Urothelium cell line (cell line): ENCODE measurements at places on chromosomes 7 and 10.
A peak's percentile ranks its signal among the peaks of the same experiment; 100 is the strongest.

GRCh38 chr7:98933321-98933720 lies 55.0 kb downstream of the TRRAP start:
- no peak for DNase-seq

DNA sequence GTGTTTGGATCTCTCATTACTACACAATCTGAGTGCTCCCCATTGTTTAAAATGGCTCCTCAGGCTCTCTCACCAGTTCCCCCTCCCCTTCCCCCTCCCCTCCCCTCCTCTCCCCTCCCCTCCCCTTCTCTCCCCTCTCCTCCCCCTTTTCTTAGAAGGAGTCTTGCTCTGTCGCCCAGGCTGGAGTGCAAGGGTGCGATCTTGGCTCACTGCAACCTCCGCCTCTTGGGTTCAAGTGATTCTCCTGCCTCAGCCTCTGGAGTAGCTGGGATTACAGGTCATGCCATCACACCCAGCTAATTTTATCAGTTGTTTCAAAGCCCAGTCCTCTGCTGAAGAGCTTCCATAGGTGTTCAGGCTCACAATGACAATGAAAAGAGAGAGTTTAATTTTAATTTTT lies 3.6 kb upstream of the CCAR1 start:
- DNase-seq: no peak

DNA sequence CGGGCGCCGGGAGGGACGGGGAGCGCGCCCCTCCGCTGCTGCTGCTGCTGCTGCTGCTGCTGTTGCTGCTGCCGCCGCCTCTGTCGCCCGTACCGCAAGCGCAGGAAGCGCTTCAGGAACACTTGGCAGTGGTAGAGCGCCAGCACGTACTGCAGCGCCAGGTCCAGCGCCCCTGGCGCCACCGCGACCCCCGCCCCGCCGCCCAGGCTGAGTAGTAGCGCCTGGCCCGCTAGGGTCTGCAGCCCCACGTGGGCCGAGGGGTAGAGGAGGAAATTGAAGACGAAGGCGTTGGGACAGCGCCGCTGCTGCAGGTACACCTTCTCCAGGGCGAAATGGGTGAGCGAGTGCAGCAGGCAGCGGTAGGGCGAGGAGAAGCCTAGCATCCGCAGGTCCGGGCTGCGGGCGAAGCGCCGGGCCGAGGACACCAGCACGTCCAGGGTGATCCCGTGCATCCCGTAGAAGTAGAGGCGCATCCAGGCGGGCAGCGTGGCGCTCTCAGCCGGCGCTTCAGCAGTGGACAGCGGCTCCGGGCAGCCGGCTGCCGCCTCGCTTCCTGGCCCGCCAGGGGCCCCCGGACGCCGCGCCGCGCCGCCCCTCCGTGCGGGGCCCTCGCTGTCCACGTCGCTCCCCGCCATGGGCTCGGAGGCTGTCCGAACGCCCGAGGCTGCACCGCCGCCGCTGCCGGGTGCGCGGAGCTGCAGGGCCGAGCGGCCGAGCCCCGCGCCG lies at the start of gene TMEM229A:
TMEM229A (minus strand) TSS at position 699 of the 726 bp plus-strand sequence; CDS start at position 635, 64 bp downstream.
- peak; percentile 29 for DNase-seq

GRCh38 chr10:2618690-2619089 lies 448.7 kb upstream of the PFKP start:
- no peak for DNase-seq

GRCh38 chr7:76352193-76352592 lies 6.6 kb downstream of the YWHAG start:
- DNase-seq: no peak

- no peak for DNase-seq
Measured at GRCh38 chr7:39894904-39895303, 55.2 kb upstream of the CDK13 start.

DNA sequence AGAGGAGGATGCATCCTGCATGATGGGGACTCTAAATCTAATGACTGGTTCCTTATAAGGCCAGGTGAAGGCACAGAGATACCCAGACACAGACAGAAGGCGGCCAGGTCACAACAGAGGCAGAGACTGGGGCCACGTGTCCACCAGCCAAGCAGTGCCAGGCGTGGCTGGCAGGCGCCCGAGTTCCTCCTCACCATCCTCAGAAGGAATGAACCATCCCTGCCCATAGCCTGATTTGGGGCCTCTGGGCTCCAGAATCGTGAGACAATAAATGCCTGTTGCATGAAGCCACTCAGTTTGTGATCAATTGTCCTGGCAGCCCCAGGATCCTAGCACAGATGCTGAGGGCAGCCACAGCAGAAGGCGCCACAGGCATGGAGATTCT lies 69.0 kb upstream of the TNRC18 start:
- no peak for DNase-seq

DNA sequence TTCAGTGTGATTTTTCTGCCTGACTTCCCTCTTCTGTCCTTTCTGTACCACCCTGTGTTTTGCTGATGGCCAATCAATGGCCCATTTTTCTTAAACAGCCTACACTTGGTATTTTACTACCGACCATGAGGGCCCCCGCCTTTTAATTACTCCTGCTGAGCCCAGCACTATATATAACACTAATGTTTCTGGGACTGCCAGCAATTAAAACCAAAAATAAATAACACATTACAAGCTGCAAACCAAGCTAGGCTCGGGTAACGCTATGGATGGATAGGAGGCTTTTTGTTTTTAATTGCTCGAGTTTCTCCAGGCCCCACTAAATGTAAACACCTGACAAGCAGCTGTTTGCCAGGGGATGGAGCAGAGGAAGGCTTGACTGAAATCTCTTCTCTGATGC lies 915.4 kb upstream of the AUTS2 start:
- DNase-seq: no peak

DNA sequence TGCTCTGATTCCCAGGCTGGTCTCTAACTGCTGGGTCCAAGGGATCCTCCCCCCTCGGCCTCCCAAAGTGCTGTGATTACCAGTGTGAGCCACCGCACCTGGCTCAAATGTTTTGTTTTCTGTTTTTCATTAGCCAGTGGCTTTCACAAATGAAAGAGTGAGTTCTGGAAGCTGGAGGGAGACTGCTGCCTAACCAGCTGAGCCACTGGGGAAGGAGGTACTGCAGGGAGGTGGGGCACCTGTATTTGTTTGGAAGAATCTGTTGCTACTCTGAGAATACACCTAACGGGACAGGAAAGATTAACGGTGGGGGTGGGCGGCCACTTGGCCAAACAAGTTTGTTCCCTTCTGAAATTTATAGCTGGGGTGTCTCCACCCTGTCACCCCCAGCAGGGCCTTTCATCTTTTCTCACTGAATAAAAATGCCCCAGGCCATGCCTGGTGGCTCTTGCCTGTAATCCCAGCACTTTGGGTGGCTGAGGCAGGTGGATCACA lies 4.7 kb downstream of the STOX1 start:
- DNase-seq: no peak

DNA sequence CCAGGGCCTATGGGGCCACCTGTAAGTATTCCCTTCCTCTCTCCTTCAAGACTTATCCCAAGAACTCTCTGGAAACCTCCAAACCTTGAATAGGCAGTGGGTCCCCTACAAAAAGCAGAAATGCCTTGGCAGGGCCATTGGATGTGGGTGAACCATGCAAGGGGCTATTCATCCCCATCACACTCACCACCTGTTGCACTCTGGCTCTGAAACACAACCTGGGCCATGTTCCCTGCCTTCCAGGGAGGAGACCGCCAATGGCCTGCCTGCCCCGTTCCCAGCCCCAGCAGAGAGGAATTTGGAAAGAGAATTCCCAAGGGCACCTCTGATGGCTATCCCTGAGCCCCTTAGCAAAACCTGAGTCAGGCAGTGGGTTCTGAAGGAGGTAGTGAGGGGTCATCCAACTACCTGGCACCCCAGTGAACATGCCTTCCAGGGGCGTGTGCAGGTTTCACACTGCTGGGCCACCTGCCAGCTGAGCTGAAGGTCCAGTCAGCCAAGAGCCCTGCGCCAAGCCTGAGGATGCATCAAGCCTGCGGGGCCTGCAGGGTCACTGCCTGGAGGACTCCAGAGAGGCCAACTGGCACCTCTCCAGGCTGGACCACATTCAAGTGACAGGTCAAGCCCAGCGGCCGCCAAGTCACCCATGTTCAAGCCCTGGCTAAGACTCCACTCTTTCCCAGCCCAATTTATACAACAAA lies 101.3 kb downstream of the COL13A1 start:
- DNase-seq: no peak

GRCh38 chr7:48904975-48905374 lies 19.4 kb upstream of the CDC14C start:
- no peak for DNase-seq

- no peak for DNase-seq
Measured at GRCh38 chr7:75072981-75073283, 670 bp downstream of the RCC1L start.

DNA sequence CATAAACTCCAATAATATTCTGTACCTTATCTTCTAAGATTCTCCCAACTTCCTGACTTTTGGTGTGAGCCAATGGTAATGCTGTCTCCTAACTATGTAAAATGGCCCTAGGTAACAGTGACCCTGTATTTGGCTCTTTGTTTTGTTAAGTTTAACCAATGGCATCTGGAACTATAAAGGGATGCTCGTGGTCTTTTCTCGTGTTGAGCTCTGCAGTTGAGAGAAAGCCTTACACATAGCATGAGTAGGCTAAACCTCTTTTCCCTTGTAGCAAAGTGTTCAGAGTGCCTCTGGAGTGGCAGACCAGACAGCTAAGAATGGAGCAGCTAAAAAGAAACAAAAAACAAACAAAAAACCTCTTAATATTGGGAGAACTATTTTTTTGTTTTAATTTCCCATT lies 5.2 kb downstream of the TES start:
- DNase-seq: no peak

DNA sequence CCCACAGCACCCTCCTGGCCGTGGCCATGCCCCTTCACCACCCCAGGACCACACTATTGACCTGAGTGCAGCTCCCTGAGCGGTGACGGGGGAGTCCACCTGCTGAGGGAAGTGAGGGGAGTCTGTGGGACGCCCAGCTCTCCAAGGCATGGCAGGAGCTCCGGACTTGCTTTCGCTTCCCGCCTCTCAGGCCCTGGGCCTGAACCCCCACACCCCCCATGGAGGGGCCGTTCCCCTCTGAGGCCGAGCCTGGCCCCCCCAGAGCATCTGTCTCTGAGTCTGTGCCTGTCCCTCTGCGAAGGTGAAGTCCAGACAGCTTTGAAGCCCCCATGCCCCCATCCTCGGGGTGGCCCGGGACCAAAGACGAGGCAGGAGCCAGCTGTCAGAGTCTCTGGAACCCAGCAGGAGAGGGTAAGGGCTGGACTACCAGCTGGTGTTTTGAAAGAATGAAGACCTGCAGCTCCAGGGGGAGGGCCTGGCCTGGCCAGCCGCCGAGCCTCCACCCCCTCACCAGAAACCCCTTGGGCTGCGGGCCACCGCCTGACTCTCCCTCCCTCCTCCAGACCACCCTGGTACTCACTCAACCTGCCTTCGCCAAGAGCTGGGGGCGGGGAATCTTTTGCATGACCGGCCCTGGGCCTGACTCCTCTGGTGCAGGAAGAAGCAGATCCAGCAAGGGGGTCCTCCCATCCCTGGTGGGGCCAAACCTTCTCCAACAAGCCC lies 114.0 kb downstream of the PDGFA start:
- no peak for DNase-seq

GRCh38 chr10:119025336-119025735 lies 4.2 kb upstream of the NANOS1 start:
- peak; percentile 72 for DNase-seq

DNA sequence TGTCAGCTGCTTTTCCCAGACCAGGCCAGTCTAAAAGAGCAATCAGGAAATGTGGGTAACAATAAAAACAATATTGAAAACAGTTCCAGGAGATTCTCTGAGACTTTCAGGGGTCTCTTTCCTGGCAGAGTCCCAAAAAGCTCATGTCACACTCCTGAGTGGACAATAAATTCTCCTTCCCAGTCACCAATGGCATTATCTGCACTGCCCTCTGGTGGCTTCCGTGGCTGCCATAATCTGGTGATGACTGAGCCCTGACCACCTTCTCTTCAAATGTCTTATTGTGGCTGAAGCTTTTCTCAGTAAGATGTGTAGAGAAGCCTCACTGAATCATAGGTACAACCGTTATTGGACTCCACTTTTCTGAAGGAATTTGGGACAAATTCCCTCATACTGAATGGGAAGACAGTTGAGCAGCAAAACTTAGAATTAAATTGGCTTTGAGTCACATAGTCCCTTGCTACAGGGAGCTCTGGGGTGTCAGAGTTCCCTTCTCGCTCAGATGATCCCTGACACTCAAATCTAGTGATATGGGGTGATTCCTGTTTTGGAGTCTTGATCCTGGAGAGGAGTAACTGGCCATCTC lies 24.4 kb upstream of the ASAH2 start:
- DNase-seq: peak; percentile 46

- peak; percentile 76 for DNase-seq
Measured at GRCh38 chr10:89278034-89278535, 23.8 kb upstream of the IFIT2 start.

DNA sequence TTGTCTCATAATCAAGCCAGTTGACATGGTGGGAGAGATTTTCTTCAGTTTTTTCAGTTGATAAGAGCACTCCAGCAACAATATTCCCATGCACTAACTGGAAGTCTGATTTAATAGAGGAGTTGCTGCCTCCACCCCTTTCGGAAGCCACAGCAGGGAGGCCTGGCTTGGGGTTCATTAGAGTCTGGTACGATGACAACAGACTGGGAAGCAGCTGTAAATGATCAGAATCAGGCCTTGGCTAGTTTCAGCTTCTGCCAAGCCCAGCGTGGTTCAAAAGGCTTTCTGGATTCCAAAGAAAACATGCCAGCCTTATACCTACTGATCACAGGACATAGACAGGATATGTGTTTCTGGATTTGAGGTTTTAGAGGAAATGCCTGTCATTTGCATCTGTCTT lies 274.0 kb downstream of the CSTF2T start:
- no peak for DNase-seq

DNA sequence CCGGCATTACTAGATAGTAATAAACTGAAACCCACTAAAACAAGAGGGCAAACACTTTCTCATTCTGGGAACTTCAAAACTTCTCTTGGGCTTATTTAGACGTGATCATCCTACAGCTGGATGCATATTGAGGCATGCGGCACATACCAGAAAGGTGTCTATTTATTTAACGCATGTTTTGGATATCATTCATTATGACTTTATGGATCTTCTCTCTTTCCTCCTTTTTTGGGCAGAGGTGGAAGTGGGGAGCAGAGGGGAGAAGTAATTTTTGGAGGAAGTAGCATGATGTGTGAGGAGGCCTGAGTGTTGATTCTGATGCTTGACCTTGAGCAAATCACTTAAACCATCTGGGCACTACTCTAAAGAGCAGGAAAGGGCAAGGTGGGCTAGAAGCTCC lies 270.6 kb downstream of the TRIL start:
- no peak for DNase-seq

GRCh38 chr10:116960066-116960776 lies 44.8 kb downstream of the SHTN1 start:
- no peak for DNase-seq

DNA sequence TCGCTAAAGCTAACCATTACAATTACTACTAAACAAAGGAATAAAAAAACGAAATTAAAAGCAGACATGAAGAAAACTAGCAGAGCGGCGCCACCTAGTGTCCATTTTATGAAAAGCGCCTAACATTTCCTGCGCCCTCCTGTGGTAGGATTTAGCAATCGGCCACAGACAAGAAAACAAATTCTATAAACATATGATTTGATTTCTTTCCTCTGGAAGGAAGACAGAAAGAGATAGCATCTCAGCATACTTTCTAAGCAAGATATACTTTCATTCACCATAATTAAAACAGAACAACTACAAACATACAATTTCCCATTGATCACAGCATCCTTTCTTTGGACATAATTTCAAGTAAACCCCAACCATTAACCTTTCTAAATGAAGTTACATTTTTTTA lies 337.7 kb upstream of the NPVF start:
- DNase-seq: peak; percentile 58

- no peak for DNase-seq
Measured at GRCh38 chr10:93913706-93914105, 19.9 kb downstream of the SLC35G1 start.

- no peak for DNase-seq
Measured at GRCh38 chr7:1309290-1309689, 76.6 kb downstream of the UNCX start.

- no peak for DNase-seq
Measured at GRCh38 chr7:137454767-137455166, 111.2 kb upstream of the PTN start.
